ENCODE measurements at places on chromosomes 5 and 9.
A peak's percentile ranks its signal among the peaks of the same experiment; 100 is the strongest.

DNA sequence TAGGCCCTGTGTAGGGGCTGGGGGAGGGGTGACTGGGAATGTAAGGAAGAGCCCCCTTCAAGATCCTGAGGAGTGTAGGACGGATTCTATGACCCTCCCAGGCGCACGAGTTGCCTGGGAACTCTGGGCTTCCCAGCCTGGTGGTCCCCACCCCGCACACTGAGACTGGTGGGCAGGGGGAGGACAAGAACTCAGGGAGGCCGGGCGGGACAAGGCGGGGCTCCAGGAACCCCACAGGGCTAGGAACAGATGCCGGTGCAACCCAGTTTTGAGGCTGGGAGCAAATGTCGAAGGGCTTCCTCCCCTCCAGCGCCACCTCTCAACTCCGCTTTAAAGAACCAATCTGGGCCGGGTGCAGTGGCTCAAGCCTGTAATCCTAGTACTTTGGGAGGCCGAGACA lies 1.3 kb upstream of the VDAC1 start:
- no peak for DNase-seq

DNA sequence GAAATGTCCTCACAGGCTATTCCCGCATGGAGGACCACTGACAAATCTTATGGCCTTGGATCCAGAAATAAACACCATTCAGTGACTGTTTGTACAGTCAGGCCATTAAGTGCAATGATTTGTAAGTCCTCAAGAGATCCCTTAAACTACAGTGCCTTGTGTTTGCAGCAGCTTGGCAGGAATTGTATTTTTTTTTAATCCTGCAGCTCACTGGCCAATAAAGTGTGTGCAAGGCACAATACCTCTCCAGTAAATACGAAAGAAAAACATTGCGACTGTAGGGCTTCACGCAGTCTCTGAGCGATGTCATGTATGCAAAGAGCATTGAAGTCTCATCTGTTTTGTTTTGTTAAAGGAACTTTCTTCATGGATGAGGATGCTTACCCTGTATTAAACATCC lies 74.2 kb upstream of the TUSC1 start:
- no peak for DNase-seq

GRCh38 chr9:136902259-136902821 lies 16.0 kb downstream of the TRAF2 start:
- peak; percentile 82 for DNase-seq

- DNase-seq = no peak
Observed at GRCh38 chr5:178180141-178180863, 6.9 kb downstream of the GMCL2 start.

- DNase-seq = no peak
Observed at GRCh38 chr9:25654417-25654816, 23.8 kb downstream of the TUSC1 start.

DNA sequence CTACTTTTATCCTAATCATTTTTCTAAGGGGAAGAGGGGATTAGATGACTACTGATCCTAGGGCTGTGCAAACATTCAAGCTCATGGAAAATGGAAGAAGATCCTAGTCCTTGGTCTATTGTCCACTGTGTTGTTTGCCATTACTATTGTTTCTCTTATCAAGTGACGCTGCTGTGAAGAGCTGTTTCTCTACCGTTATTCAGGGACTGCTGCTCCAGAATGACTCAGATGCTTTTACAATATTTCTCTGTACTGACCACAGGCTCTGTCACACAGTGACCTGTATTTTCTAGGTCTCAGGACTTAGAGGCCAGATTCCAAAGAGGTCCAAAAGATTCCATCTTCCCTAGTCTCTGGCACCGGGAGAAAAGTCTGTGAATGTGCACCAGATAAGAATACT lies 159.5 kb upstream of the CHD1 start:
- no peak for DNase-seq

DNA sequence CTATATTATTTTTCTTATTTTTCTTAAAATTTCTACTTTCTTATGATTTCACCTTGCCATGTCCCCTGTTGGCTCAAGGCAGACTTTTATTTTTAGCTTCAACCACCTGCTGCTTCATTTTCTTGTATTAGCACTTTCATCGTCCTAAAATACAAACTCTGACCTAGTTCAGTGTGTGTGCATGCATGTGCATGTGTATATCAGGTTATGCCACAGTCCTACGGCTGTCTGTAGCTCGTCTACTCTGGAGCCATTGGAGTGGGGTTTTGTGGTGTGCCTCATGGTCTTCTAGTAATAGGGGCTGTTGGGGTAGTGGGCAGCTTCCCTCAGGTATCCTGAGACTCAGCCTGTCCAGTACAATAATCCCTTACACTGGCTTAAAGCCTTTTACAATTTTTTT lies 13.4 kb upstream of the SPINK1 start:
- no peak for DNase-seq

DNA sequence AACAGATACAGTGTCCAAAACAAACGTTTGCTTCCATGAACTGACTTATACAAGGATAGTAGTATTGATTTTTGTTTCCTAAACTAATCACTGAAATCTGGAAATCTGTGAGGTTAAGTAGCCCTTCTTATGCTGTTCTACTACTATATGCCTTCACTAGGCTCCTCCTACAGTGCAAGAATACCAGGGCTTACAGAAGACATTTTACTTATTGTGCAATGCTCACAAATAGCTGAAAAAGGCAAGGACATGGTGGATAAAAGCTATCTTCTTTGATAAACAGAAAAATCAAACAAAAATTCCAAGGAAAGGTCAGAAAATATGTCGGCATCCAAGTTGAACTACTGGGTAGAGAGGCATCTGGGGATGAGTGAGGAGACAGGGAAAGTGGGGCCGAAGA lies 61.9 kb downstream of the OXCT1 start:
- no peak for DNase-seq

- DNase-seq = no peak
Observed at GRCh38 chr9:35743880-35744518, 5.0 kb downstream of the GBA2 start.

GRCh38 chr9:121818016-121818661 lies 166.7 kb downstream of the DAB2IP start:
- no peak for DNase-seq

GRCh38 chr5:109743770-109744212 lies 54.1 kb downstream of the MAN2A1 start:
- no peak for DNase-seq

DNA sequence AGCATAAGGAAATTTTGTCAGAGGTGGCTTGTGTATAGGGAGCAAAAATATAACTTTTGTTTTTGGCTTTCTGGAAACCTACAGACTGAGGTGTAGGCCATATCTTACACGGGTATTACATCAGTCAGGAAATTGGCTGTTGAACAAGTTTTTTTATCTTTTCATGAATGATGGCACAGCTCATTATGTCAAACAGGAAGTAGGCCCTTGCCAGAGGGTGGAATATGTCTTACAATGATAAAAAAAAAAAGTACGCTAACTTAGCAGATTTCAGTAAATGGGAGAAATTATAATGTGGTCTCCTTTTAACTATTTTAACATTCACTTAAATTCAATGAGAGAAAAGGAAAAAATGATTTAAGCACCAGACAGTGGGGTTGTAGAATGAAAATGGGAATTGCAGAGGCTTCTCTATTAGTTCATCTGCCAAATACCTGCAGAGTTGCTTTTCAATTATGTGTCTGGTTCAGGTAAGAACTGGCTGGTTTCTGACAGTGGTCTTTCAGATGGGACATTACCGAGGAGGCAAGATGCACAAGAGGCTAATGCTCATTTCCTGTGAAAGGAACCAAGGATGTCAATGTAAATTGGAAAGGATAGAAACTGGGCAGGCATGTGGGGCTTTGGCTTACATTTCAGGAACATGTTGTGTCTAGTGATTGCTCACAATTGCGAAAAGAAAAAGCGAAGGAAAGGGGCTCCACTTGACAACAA lies 169.9 kb downstream of the NNT start:
- DNase-seq = no peak

- DNase-seq = no peak
Observed at GRCh38 chr5:6703806-6704205, 9.4 kb upstream of the TENT4A start.

- no peak for DNase-seq
Observed at GRCh38 chr9:107215381-107215780, 67.7 kb upstream of the RAD23B start.

DNA sequence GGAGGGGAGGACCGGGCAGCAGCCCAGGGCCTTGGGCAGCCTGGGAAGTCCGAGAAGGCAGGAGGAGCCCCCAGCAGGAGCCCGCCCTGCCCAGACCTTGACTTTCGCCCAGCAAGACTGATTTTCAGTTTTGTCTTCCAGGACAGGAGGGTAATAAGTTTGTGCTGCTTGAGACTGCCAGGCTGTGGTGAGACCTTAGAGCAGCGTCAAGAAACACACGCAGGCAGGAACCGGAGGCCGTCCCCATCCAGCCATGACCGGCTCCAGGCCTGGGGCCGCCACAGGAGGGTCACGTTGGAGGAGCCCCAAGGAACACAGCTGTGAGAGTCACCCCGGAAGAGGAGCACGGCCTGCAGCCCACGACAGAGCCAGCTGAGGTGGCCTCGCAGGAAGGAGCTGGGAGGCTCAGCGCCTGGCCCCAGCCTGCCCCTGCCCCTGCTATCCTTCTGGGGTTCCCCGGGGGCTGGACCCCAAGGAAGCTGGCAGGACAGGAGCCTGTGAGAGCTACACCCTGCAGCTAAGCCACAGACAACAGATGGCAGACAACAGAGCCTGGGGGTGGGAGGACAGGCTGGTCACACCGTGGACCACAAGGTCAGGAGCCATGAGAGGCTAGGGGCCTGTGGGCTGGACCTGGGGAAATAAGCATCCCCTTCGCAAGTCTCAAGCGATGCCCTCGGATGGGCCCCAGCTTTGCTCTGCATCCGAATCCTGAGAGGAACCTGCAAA lies 126.0 kb upstream of the FAM120A start:
- no peak for DNase-seq

DNA sequence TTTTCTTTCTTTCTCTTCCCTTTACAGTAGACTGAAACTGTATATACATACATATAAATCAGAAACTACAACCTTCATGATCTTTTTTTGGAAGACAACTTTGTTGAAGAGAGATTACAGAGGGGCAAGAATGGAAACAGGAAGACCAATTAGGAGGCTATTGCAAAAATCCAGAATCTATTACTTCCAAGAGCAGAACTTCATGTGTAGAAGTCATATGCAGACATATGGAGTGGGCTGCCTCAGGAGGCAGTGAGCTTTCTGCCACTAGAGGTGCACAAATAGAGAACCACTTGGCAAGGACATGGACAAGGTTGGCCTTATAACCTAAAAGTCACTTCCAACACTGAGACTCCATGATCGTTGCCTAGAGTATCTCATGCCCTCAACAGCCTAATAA lies 157.8 kb upstream of the NR4A3 start:
- DNase-seq = no peak

DNA sequence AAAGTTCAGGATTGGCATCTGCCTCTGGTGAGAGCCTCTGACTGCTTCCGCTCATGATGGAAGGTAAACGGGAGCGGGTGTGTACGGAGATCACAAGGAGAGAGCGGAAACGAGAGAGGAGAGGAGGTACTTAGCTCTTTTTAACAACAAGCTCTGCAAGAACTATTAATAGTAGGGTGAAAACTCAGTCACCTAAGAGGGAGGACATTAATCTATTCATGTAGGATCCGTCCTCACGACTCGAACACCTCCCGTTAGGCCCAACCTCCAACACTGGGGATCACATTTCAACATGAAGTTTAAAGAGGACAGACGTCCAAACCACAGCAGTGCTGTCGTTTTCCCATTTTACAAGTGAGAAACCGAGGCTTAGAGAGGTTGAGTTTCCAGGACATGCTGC lies 173.7 kb downstream of the SLC28A3 start:
- DNase-seq = no peak

GRCh38 chr9:121744002-121744686 lies 92.7 kb downstream of the DAB2IP start:
- DNase-seq = peak; percentile 12

- no peak for DNase-seq
Observed at GRCh38 chr5:40995801-40996586, 75.1 kb downstream of the MROH2B start.

GRCh38 chr9:2367970-2368369 lies 253.6 kb upstream of the VLDLR start:
- no peak for DNase-seq

GRCh38 chr5:53547226-53547625 lies 13.2 kb upstream of the NDUFS4 start:
- DNase-seq = no peak

GRCh38 chr9:18330401-18331309 lies 143.3 kb upstream of the ADAMTSL1 start:
- no peak for DNase-seq

- no peak for DNase-seq
Observed at GRCh38 chr9:82799286-82799685, 263.7 kb downstream of the RASEF start.

DNA sequence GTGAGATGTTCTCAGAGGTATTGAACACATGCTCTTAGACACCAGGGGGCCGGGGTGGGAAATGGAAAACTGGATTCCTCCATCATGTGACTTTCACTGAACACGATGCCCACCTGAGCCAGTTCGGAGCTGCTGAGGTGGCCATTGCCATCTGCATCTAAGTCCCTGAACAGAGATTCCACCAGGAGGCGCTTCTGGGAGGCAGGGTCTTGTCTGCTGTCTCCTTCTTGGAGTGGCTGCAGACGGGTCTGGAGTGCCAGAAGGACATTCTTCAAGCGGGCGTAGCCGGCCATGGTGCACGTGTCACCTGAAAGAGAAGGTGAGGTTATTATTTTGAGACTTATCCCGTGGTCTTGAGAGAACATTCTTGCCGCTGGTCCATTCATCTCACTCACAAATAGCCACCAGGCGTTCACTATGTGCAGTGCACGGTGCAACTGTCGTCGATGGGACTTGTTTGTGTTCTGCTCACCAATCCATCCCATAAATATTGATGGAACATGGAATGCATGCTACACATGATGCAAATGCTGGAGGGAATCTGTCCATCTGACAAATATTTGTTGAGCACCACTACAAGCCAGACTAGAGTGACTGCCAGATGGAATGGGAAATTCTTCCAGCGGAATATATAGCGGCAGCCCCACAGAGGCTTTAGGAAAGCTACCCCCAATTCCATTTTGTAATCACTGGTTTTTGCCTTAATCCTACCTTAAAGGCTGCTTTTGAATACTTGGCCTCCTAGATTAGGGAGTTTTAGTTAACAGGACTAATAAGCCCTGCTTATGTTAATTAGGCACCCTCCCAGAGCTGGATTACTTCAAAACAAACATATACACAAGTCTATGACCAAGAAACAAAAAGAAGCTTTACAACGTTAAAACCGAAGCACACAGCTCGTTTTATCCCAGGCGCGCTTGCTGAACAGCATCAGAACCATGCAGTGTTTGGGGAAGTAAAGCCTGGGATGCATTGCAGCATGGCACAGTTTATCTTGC lies 264.8 kb downstream of the HSPA4 start:
- no peak for DNase-seq

- no peak for DNase-seq
Observed at GRCh38 chr9:82443312-82443711, 454.7 kb downstream of the SPATA31D1 start.

GRCh38 chr5:98957307-98957706 lies 28.5 kb upstream of the CHD1 start:
- DNase-seq = no peak

All from stimulated activated CD8-positive, alpha-beta memory T cell treated with anti-CD3 and anti-CD28 coated beads, Interleukin-15, amount 100 ng/mL, for 48 hours (primary cell).